ENCODE measurements at places on chromosomes 7 and 10.

- no peak for DNase-seq
Measured at GRCh38 chr10:72250666-72251065, 23.1 kb upstream of the DDIT4 start.

DNA sequence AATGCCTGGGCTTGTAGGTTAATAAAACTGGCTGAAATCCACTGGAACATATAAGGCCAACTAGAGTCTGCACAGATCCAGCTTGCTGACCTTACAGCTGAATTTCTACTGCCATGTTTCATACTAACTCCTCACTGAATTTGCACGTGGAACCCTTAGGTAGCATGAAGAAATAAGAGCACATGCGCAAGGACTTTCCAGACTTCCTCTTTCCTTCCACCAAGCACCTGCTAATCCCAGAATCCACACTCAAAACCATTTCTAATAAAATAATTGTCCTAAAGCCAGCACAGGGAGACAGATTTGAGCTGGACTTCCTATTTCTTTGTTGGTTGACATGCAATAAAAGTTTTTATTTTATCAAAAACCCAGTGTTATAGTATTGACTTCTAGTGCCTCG is 46.8 kb downstream of the NPVF start:
- DNase-seq = no peak

GRCh38 chr10:126075009-126075408 is 178.6 kb downstream of the FANK1 start:
- no peak for DNase-seq

DNA sequence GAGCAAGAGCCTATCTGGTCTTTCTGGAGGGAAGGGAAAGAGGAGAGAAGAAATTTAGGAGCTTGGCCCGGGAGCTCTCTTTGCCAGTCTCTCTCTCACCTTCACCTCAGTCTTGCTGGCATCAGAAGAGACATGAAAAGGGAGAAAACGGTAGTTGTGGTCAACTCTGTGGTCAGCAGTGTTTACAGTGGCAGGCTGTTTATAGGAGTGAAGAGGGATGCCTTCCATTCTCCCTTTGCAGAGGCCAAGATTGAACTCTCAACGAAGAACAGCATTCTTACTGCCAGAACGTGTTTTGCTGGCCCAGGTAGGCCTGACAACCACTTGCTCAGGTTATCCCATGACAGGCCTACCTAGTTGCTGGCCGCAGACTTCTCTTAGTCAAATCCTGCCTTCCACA is 133.3 kb downstream of the CCDC3 start:
- no peak for DNase-seq

- no peak for DNase-seq
Measured at GRCh38 chr7:38299275-38299931, 26.0 kb upstream of the TARP start.

- no peak for DNase-seq
Measured at GRCh38 chr10:110535958-110536891, 31.3 kb upstream of the SMC3 start.

- DNase-seq = peak; percentile 36
Measured at GRCh38 chr7:54811846-54812254, 52.8 kb upstream of the SEC61G start.

- DNase-seq = no peak
Measured at GRCh38 chr10:86419101-86419500, 52.5 kb upstream of the GRID1 start.

DNA sequence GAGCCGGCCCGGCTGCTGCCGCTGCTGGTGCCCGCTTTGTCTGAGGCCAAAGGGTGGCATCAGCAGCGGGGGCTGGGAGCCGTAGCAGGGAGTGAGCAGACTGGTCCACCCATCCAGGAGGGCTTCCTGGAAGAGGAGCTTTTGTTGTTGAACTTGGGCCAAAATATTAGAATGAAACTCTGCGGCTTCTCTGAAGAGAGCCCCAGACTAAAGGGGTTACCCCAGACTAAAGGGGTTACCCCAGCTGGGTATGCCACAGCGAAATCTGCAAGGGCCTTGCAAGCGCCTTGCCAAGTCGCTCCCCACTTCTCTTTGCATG is 154.7 kb upstream of the ZMIZ1 start:
- DNase-seq = no peak

DNA sequence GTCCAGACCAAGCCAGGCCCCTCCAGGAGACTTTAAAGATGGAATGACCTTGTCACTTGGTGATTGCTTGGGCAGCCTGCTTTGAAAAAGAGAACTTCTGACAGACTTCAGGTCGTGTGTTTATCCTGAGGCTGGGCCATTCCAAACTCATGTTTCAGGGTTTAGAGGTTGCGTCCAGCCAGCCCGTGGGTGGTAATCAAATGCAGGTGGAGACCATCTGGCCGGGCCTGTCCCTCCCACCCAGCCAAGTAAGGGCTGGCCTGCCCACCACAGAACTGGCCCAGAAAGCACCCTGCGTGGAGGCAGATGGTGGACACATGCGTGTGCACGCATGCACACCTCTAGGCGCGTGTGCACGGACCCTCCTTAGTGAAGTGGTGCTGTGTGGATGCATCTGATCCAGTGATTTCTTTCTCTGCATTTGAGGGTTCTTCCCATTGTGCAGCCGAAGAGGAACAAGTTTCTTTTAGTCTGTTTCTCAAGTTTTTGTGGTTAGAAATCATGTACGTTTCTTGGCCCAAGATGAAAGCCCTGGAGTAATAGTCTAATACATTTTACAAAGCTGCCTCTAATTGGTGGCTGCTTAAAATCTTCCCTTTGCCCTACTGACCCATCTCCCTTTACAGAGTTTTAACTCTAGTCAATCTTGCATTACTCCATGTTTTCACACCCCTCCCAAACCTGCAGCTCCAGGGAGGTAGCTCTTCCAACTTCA is 43.0 kb downstream of the SUFU start:
- DNase-seq = no peak

- DNase-seq = no peak
Measured at GRCh38 chr10:67257018-67257417, 331.2 kb downstream of the LRRTM3 start.

- no peak for DNase-seq
Measured at GRCh38 chr10:73211106-73211811, 35.8 kb downstream of the DNAJC9 start.

- DNase-seq = no peak
Measured at GRCh38 chr7:976901-977325, 1.6 kb upstream of the COX19 start.

DNA sequence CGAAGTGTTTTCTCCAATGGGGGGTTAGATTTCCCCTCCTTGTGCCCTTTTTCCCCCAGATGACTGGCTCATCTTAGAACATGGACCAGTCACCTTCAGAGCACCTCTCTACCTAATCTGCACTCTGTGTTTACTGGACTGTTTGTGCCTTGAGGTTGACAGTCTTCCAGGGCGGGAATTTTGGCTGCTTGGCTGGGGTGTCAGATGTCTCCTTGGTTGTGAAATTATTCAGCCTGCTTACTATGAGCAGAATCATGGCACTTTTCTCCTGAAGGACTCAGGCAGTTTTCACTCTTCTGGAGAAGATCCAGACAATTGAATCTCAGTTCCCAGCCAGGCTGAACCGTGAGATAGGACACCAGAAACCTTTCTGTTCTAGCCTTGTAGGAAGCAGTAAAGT is 60.3 kb upstream of the NFKB2 start:
- no peak for DNase-seq

- no peak for DNase-seq
Measured at GRCh38 chr10:78542141-78542489, 508.5 kb downstream of the RPS24 start.

DNA sequence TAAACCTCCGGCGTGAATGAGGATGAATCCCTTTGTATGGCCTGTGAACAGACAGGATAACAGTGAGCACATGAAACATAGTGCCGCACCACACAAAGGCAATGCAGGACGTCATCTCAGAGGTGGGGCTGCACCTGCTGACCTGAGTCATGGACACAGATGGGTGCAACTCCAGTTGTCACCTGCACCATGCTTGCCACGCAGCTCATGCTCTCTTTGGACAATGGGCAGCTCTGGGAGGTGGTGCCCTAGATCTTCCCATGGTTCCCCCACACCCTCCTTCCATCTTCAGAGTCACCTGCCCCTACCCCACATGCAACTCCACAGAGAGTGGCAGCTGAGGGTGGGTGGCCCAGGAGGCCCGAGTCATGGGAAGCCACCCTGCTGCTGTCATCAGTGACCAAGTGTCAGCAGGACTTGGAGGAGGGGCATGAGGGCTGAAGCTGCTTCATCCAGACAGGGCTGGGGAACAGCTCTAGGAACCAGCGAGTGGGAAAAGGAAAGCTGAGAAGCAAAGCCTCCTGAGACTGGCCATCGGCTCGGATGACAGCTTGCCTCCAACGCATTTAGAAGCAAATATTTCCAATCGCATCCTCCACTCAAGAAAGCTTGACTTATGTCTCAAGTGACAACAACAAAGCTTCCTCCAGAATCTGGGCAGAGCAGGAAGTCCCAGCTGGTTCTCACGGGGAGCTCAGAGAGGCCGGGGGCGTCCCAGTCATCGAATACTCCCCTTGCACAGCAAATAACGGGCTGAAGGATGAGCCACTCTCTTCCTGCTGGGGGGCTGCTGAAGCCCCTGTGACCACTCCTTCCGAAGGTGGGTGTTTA is 27.1 kb downstream of the VIPR2 start:
- DNase-seq = peak; percentile 29

DNA sequence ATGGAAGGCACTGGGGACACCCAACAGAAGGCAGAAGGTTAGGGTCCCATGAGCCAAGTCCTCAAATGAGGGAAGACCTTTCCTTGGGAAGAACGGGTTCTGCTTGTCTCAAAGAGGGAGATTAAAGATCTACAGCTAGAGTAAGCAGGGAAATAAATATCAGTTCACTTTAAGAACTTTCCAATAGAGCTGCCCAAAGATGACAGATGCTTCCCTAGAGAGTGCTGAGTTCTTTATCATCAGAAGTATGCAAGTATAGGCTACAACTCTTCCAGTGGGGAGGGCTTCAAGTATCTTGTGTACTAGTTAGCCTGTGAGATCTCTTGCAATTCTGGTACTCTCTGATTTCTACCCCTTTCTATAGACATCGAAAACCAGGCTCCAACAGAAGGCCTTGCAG is 39.4 kb downstream of the EMX2 start:
- DNase-seq = no peak
